BJ (cell line): ENCODE measurements at places on chromosomes 4 and X.

- no peak for DNase-seq
These were observed 141.1 kb downstream of the QDPR start for GRCh38 chr4:17370818-17371217.

DNA sequence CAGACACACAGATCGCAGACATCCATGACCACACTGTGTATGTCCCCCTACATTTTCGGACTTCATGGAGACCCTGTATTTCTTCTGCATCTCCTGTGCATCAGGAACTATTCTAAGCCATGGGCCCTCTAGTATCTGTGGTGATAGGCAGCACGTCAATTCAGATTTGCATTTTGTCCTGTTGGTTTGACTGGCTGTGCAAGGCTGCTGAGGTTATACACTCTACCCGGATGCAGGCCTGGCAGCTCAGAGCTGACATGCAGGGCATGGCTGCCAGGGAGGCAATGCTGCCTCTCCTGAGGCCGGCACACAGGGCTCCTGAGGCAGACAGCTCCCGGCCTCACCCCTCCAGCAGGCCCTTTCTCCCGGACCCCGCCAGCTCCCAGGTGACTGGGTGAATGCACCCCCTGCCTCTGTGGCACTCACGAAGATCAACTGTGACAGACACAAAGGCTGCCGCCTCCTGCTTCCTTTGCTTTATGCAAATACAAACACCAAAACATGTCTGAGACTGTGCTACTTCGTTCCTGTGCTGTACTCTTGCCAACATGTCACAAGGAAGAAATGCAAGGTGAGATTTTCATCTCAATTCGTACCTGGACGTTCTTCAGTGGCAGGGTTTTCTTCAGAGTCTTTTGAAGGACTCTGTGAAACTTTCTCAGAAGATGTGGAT, 51.0 kb downstream of the NSG1 start:
- DNase-seq, result no peak

DNA sequence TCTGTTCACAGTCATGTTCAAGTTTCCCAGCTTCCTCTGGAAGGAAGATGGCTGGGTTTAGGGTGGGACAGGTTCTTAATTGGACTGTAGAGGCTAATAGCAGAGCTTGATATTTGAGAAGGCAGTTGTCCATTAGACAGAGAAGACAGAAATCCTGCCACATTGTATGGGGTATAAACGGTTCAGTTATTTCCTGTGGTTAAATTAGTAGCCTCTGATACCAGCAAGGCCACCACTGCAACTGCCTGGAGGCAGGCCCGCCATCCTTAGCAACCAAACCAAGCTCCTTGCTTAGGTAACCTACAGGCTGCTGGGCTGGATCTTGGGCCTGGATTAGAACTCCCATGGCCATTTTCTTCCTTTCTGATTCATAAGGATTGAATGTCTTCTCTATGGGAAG, 1367.0 kb downstream of the PCDH7 start:
- no peak for DNase-seq

GRCh38 chrX:123155327-123155726, 28.8 kb upstream of the GRIA3 start:
- DNase-seq, result no peak

GRCh38 chr4:53943345-53944085, 120.9 kb downstream of the CHIC2 start:
- DNase-seq, result no peak

DNA sequence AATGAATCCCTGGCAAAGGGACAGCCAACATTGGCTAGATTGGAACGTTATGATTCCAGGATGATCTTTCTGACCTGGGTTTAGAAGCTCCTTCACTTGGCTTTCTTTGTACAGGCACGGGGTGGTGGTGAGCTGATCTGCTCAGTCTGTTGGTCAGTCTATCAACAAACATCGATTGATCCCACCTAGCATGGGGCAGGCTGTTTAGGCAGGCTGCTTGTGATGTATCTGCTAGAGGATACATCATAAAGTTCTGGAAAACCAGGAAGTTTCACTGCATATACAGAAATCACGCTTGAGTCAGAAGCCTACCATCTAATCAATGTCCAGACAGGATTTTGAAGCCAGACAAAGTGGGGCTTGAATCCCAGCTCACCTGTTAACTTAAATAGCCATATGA, 6.9 kb downstream of the FRMD7 start:
- DNase-seq, result no peak

GRCh38 chrX:68794461-68794860, 34.4 kb upstream of the EFNB1 start:
- DNase-seq, result no peak

DNA sequence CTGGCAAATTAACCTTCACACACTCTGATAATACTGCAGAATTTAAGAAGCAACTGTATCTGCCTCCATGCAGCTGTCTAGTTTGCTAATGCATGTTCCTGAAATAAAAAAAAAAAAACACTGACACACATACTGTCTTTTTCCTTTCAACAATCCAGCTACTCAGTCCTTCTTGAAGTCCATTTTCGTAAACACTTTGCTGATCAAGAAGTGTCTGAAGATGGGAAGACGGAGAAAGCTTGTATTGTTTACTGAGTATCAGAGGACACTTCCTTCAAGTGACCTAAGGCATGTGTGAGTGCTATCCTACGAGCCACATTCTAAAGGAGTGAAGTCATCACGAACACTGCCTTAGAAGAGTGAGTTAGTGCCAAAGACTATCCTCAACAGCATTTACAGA, 82.6 kb downstream of the LUZP4 start:
- DNase-seq, result peak; percentile 28

DNA sequence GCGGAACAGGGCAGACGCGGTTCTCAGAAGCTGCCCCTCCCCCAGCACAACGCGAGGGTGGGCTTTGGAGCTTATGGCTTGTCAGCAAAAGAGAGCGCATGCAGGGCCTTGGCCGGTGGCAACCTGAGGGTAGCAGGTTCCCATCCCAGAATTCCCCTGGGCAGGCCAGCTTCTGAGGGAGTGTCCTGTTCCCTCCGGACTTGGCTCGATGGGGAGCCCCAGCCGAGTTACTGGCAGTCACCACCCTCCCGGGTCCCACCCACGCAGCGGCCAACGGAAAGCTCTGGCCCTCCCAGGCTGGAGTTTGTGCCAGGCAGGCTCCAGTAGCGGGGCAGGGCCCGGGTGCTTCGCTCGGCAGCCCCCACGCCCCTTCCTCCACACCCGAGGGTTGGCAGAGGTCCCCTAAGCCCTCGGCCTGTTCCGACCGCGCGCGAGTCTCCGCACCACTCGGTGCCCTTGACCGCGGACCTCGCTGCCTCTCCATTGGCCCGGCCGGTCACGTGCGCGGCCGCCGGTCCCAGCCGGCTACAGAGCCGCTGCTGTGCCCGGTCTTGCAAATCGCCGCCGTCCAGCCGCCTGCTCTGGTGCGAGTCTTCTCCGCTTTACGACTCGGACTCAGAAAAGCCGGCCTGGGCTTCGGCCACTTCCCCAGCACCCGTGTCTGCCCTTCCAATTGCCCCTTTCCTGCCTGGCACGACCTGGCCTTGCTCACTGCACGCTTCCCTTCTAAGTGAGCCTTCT, 20.9 kb upstream of the MTM1 start:
- DNase-seq, result no peak

DNA sequence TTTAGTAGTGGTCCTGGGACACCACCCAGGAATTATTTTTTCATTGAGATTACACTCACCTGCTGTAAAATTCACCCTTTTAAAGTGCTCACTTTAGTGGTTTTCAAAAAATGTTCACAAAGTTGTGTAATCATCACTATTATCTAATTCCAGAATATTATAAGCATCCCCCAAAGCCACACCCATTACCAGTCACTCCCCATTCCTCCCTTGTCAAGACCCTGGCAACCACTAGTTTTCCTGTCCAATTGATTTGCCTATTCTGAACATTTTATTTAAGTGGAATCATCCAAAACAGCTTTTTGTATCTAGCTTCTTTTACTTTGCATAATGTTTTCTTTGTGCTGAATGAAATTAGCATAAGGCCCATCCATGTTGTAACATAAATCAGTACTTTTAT, 12.7 kb upstream of the CXCL6 start:
- DNase-seq, result no peak

GRCh38 chrX:10457092-10457491, 163.3 kb downstream of the MID1 start:
- DNase-seq, result no peak

DNA sequence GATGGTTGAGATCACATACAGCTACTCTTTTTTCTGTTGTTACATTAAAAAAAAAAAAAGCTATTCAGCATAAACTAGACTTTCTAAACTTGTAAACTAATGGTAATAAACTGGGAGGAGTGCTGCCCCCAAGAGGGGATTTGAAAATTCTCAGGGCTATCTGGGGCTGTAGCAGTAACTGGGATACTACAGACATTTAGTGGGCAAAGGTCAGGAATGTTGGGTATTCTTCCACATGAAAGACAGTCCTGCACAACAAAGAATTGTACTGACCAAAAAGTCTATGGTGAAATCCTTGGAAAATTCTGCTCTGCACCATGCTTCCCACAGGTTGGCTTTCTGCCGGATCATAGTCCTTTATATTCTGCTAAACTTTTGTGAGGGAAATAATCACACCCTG, 232.6 kb upstream of the BOD1L1 start:
- DNase-seq, result no peak

DNA sequence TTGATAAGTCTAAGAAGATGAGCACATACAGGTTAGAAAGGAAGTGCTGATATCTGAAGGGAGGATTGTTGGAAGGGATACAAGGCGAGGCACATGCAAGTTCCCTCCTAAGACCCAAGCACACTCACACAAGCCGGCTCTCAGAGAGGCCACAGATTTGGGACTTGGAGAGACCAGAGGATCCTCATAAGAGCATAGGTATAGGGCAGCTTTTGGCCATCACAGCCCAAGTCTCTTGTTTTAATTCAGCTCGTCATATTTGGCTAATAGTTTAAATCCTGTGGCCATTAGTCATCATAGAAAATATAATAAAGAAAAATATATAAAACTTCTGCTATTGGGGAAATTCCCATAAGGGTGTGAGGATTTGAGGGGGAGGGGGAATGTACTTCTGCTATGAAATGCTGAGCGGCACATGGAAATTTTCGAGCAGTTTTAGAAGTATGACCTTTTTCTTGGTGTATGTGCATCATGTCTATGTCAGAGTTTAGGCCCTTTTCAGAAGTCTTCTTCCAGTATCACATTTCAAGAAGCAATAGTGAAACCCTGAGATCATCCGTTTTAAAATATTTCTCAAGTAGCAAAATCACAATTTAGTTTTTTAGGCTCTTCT, 97.7 kb downstream of the NFKB1 start:
- no peak for DNase-seq

DNA sequence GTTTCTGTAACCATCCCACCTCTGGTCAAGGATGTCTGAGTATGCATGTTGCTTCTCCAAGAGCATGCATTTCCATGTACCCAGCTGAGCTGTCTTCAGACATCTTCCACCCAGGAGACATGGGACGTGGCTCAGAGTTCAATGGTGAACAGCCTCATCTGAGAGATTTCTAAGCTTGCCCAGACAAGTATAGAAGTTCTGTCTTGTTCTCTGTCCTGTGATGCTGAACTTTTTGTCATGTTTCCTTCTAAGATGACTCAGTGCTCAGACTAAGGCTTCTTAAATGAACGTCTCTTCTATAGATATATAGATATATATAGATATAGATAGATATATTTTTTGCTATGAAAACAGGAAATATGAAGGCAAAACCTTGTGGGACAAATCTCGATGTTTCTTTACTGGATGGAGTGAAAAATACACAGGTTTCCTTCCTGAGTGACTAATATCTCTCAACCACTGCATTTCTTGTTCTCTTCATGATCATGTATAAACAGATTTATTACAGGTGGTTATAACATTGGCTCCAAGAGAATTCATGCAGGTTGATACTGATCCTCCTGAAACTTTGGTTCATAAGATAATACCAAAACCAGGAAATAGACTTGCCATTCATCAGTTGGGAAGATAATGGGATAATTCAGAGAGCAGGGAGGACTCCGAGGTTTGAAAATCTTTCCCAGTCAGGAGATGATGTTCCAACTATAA, 168.2 kb downstream of the ZNF518B start:
- no peak for DNase-seq

DNA sequence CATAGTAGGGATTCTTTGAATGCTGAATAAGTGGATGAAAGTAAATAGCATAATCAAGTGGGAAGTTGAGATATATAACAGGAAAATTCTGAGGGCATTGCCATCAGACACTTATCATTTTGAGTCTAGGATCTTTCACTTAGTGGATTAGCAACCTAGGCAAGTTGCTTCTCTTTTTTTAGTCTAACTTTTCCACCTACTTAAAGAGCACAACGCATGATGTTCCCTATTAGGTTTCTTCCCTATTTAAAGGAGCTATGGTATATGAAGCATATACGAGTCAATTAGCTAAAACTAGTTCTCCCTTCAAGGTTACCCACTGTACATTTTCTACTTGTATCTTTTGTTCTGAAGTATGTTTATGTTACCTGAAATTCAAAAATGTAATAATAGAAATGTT, 67.1 kb upstream of the HS3ST1 start:
- DNase-seq, result no peak

DNA sequence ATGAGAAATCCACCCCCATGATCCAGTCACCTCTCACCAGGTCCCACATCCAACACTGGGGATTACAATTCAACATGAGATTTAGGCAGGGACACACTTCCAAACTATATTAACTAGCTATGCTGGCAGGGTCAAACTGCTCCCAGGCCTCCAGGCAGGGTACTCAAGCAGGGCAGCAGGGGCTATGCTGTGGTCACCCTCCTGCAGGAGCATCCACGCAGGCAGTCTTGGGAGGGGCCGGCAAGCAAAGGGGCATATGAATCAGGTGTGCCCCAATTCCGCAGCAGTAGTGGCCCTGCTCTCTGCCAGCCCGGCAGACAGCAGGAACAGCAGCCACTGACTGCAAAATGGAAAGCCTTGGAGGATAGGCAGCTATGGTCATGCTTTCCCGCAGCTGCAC, 74.6 kb upstream of the PRDX4 start:
- DNase-seq, result no peak

GRCh38 chrX:40298572-40299479, 201.1 kb upstream of the BCOR start:
- DNase-seq, result no peak

- no peak for DNase-seq
These were observed 19.7 kb downstream of the CYSLTR1 start for GRCh38 chrX:78307665-78308064.
